ENCODE measurements at places on chromosomes 6 and 20.

GRCh38 chr6:160992061-160992979 is 751 bp downstream of the MAP3K4 start:
- DNase-seq: no peak

DNA sequence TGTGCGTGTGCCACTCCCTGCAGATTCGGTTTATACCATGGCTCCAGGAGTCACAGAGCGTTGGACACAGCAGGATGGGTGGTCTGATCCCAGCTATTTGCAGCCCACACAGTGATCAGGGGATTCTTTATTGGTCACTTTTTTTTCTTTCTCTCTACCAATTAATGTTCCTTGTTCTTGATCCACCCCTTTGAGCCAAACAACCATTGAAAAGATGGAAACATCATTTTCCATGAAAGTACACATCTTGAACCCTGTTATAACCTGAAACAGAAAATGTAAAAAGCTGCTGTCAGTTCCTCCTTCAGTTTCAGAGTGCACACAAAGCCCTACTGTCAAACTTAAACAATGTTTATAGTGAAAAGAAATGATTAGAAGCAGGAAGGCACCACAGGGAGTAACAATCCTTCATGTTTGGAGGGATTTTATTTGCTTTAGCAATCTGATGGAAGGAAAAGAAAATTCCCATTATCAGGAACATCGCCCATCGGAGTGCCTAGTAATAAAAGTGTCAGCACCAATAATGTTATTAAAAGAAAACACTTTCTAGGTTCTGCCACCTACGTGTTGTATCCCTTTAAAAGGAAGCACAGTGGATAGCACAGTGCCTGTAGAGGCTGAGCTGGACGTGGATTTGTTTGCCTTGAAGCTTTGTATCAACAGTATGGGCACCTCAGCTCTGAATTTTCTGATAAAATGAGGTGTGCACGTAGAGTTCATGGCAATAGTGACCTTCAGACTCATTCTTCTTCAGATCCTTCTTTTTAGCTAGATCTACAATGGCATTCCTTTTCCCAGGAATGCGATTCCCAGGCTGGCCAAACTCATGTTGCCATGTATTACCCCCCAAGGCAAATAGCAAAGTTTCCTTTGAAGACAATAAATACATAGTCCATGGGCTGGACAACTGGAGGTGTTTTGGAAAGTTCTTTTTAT is 16.1 kb upstream of the THBD start:
- DNase-seq: no peak

DNA sequence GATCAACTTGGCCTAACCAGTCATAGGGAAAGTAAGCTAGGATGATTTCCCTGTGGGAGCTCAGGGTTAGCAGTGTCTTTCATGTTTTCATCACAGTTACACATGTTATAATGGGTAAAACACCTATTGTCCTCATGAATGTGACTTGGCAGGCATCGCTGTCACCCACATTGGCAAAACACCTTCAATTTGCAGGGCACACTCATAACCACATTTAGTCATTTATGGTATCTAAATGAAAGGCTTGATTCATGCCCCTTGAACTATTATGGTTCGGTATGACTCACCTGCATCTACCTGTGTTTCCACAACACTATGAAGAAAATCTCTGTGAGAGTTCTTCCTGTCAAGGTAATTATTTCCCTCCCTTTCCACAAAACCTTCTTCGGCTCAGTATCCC is 49.2 kb downstream of the FRK start:
- no peak for DNase-seq

DNA sequence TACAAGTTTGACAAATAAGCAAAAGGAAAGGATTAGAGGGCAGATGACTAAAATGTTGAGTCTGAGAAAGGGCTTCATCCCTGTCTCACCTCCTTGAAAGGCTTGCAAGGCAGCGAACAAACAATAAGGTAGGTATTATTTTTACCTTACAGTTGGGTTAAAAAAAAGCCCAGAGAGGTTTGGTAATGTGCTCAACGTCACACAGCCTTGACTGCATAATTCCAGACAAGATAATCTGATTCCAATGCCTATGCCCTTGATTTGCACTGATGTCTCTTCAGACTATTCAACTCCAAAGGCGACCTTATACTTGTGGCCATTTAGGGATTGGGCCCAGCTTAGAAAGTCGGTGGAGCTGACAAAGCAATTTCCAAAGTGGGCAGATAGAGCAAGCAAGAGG is 1.7 kb downstream of the ARG1 start:
- no peak for DNase-seq

- no peak for DNase-seq
Measured at GRCh38 chr20:47561603-47562583, 60.2 kb downstream of the NCOA3 start.

DNA sequence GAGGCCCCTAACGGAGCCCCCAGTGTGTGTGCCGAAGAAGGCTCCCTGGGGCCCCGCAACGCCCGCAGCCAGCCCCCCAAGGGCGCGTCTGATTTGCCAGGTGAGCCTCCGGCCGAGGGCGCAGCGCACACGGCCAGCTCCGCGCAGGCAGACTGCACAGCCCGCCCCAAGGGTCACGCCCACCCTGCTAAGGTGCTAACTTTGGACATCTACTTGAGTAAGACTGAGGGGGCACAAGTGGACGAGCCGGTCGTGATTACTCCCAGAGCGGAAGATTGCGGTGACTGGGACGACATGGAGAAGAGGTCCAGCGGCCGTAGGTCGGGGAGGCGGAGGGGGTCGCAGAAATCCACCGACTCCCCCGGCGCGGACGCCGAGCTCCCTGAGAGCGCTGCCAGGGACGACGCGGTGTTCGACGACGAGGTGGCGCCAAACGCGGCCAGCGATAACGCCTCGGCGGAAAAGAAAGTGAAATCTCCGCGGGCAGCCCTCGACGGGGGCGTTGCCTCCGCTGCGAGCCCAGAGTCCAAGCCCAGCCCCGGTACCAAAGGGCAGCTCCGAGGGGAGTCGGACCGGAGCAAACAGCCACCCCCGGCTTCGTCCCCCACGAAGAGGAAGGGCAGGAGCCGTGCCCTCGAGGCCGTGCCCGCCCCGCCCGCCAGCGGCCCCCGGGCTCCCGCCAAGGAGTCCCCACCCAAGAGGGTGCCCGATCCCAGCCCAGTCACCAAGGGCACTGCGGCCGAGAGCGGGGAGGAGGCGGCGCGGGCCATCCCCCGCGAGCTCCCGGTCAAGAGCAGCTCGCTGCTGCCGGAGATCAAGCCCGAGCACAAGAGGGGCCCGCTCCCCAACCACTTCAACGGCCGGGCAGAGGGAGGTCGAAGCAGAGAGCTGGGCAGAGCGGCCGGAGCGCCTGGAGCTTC is 117.0 kb downstream of the RTN4IP1 start:
- peak; percentile 60 for DNase-seq

GRCh38 chr6:129279343-129280292 is 396.7 kb downstream of the LAMA2 start:
- no peak for DNase-seq

- peak; percentile 54 for DNase-seq
Measured at GRCh38 chr20:50169329-50169823, 15.9 kb upstream of the PEDS1 start.

Measured in stimulated activated CD8-positive, alpha-beta memory T cell treated with anti-CD3 and anti-CD28 coated beads, Interleukin-4, amount 100 ng/mL, for 4 hours (primary cell).